Activated CD4-positive, CD25-positive, alpha-beta regulatory T cell (primary cell): ENCODE measurements at places on chromosomes 3 and 15.

- no peak for DNase-seq
Measured at GRCh38 chr15:60661080-60661645, 182.2 kb upstream of the ICE2 start.

GRCh38 chr15:83284559-83285283, at the start of gene BNC1:
BNC1 (minus strand) TSS chr15:83284664; CDS start chr15:83284628, 36 bp downstream.
- no peak for DNase-seq

GRCh38 chr15:63019511-63020109, 22.9 kb upstream of the TPM1 start:
- DNase-seq = no peak

DNA sequence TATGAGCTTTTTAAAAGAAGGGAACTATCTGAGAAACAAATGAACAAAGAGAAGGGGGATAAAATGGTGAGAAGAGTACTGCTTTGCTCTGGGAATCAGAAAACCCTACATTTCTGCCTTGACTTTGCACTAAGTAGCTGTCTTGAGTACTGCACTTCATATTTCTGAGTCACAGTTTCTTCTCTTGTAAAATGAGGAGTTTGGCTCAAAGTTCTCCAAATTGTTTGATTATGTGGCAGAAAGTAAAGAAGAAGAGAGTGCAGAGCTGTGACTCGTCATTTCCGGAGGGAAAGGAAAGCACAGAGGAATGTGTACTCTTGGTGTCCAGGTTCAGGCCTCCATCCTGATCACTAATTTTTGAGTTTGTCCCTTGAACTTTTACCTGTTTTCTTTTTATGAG, 54.7 kb downstream of the TP63 start:
- no peak for DNase-seq

DNA sequence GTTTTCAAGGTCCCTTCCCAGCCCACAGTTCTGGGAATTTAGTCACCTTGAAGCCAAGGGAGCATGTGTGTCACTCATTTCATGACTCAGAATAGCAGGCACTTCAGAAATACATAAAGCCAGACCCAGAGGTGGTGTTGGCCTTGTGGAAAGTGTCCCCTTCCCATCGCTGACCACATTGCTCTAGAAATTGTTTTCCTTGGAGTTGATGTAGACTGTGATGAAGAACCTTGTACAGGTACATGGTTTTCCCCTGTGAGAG, 158.8 kb downstream of the SLCO3A1 start:
- no peak for DNase-seq

GRCh38 chr3:14789640-14790285, 29.0 kb upstream of the FGD5 start:
- no peak for DNase-seq

GRCh38 chr15:52068004-52068615, 44.5 kb downstream of the BCL2L10 start:
- no peak for DNase-seq

DNA sequence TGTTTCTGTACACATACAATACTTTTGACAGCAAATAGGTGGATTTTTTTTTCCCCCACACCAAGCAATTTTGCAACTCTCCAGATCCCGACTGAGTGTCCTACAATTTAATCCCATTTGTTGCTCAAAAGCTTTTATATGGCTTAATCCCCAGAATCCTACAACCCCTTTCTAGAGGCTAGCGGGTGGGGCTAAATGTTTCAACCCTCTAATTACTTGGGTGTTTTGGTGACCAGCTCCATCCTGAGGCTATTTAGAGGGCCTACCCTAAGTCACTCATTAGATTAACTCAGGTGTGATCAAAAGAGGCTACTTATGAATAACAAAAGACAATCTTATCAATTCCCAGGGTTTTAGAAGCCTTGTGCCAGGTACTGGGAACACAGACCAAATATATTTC, 21.0 kb upstream of the FBXL2 start:
- DNase-seq = no peak

DNA sequence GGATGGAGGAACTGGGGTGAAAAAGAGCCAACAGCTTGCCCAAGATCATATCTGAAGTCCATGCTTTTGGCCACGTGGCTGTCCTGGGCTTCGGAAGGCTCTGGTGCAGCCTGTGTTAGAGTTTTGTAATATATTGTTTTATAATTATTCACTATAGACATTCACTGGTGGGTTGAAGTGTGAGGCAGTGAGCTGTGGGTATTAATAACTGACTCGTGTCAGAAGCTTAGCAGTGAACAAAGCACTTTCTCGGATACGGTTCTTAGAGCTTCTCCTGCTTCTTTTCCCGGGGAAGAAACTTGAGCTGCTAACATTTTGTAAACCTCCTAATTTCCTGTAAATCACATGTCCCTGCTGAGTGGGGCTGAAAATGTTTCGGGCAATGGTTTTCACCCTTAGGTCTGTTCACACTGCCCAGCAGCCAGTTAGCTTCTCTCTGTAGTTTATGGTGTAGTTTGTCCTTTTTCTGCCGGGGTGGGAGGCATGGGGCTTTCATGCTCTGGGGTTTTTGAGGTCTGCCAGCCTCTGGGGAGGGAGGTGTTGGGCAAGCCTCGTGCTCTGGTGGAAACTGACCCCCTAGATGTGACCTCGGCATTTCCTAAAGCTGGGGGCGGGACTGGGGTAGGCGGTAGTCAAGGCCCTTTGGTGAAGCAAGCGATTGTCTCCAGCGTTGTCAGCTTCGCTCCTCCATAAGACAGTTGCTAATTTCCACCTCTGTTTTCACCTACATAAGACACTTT, 1.7 kb downstream of the MRAS start:
- DNase-seq = no peak

GRCh38 chr3:45992133-45992729, 3.4 kb downstream of the FYCO1 start:
- no peak for DNase-seq

DNA sequence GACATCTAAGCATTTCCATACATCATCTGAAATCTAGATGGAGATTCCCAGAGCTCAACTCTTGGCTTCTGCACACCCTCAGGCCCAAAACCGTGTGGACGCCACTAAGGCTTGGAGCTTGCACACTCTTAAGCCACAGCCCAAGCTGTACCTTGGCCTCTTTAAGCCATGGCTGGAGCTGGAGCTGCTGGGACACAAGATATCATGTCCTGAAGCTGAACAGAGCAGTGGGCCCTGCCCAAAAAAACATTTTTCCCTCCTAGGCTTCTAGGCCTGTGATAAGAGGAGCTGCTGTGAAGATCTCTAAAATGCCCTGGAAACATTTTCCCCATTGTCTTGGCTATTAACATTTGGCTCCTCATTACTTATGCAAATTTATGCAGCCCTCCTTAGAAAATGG, 188.7 kb upstream of the MBNL1 start:
- DNase-seq = no peak

DNA sequence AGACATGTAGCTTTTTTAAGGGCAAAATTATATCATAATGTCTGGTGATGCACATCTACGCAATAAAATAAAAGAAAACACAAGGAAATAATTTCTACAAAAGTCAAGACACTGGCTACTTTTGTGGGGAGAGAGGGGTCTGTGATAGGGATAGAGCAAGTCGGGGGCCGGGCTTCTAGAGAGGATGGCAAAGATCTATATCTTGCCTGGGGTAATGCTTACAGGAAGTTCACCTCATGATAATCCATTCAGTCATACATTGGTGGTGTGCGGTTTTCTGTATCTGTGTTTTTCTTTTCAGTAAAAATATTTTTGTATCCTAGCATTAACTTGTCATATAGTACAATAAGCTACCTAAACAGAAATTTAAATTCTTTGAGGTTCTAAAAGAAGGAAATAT, 178.8 kb downstream of the ARRDC4 start:
- no peak for DNase-seq

GRCh38 chr3:46025139-46025538, 2.1 kb downstream of the XCR1 start:
- no peak for DNase-seq

DNA sequence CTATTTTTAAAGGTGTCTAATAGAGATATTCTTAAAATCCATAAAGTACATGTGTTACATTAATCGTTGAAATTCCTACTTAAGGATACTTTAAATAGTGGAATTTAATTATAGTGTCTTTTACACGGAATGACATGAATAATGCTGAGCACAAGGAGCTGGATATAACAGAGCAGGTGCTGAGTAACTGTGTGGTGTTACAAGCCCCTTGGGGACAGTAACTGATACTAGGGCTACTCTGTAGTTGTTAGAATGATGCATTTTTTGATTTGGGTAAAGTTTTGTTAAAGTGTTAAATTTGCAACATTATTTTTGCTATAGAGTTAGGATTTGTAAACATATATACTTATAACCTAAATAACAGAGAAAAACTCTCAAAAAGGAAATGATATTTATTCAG, 1496.1 kb downstream of the OTOL1 start:
- no peak for DNase-seq

DNA sequence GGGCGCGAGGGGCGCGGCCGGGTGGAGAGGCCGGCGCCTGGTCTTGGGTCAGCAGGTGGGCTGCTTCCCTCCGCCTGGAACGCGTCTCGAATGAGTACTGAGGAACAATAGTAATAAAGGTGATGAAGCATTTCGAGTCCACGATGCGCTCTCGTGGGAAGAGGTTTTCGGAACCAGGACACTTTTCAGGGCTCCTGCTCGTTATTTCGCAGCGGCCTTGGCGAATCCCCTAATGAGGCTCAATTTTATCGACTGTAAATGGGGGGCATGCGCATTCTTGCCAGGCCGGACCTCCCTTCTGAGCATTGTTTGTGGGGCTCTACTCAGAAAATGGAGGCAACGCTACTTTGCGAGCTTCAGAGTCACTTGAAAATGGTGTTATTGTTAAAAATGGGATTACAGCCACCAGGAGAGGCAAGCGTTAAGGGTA, 1.2 kb downstream of the NR2C2 start:
- no peak for DNase-seq

- DNase-seq = no peak
Measured at GRCh38 chr15:38490242-38490922, 36.5 kb downstream of the FAM98B start.

- no peak for DNase-seq
Measured at GRCh38 chr3:36475558-36475957, 95.3 kb downstream of the STAC start.

- DNase-seq = no peak
Measured at GRCh38 chr3:134228035-134228434, 22.6 kb downstream of the RYK start.

GRCh38 chr3:139287557-139287956, 56.3 kb upstream of the MRPS22 start:
- DNase-seq = no peak

DNA sequence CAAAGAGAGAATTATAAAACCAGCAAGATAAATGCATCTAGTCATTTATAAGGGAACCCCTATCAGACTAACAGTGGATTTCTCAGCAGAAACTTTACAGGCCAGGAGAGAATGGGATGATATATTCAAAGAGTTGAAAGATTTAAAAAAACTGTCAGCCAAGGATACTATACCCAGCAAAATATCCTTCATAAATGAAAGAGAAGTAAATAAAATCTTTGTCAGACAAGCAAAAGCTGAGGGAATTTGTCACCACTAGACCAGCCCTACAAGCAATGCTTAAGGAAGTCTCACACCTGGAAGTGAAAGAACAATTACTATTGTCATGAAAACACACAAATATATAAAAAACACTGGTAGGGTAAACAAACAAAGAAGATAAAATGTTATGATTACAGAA, 113.4 kb upstream of the FAM3D start:
- no peak for DNase-seq

DNA sequence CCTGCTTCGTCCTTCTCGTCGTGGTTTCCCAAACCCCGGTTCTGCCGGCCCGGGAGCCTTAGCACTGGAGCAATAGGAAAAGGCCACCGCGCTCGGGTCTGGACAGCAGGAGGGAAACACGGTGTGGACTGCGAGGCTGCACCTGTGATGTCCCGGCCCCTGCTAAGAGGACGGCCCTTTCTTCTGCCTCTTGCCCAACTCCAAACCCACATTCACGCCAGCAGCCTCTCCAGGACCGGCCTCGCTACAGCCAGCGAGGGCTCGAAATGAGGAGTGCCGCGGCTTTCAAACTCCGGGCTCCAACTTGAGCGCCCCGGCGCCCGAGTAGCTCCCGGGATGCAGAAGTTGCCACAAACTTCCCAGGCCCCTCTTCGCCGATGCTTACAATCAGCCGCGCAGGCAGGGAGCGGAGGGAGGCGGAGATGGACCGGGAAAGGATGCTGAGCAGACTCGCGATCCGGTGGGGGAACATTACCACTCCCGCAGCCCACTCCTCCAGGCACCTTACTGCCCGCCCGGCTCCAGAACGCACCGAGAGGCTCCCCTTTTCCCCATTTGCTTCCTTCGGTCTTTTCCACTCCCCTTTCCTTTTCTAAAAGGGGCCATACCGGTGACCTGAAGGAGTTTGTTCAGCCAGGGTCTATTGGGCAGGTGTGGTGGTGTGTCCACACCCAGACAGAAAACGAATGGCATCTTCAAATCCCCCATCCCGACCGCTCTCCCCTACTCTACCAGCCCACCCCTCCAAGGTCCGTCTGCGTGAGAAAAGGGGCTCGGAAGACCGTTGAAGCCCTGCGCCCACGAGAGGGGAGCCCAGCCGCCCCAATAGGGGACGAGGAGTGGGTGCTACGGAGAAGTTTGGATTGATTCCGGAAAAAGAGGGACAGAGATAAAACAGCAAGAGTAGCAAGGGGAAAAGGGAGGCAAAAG, 18.8 kb upstream of the SATB1 start:
- DNase-seq = no peak

GRCh38 chr15:34279368-34279767, 54.6 kb downstream of the EMC4 start:
- no peak for DNase-seq

DNA sequence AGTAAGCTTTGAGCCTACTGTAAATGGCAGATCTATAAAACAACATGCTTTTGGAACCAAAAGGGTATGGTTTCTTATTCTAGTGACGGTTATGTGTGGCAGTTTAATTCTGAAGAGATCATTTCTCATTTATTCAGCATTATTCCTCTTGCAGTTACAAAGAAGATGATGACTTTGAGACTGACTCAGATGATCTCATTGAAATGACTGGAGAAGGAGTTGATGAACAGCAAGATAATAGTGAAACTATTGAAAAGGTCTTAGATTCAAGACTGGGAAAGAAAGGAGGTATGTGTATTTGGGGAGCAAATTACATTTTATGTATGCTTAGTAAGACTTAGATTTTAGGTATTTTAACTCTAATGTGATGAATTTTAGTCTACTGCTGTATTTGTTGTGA, 41.5 kb downstream of the CHD2 start:
- DNase-seq = no peak

DNA sequence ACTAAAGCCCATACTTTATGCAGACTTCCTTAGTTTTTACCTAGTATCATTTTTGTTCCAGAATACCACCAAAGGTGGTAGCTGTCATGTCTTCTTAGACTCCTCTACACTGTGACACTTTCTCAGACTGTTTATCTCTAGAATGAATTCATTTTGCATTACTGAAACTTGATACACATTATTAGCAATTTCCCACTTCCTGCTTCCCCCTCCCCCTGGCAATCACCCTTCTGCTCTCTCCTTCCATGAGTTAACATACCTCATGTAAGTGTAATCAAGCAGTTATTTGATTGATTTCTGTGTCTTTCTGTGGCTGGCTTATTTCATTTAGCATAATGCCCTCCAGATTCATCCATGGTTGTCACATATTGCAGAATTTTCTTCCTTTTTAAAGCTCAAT, 204.9 kb downstream of the STAG1 start:
- DNase-seq = no peak

GRCh38 chr3:98994128-98994762, 92.8 kb upstream of the DCBLD2 start:
- DNase-seq = no peak

GRCh38 chr3:156792945-156793344, 33.2 kb upstream of the LEKR1 start:
- DNase-seq = no peak

- DNase-seq = no peak
Measured at GRCh38 chr15:42616107-42616506, 40.7 kb downstream of the STARD9 start.
